ENCODE measurements at places on chromosomes 5 and 9.

- no peak for DNase-seq
Measured at GRCh38 chr5:117943541-117943940, 1044.8 kb downstream of the DTWD2 start.

GRCh38 chr9:108184941-108185340, 670.8 kb downstream of the ACTL7B start:
- no peak for DNase-seq

DNA sequence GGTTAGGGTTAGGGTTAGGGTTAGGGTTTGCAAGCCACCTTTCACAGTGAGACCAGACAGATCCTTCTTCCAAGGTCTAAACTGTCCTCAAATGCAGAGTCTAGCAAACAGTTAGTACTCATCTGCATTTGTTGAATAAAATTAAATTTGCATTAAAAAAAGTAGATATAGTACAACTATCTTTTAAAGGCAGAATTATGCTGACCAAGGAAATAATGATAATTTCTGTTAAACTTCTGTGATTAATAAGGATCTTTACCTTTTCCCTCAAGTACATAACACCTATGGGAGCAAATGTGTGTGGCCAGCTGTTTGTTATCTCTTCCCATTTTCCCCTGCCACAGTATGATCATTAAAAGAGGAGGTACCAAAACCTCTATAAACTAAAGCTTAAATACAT, 19.8 kb downstream of the PUM3 start:
- DNase-seq, result no peak

DNA sequence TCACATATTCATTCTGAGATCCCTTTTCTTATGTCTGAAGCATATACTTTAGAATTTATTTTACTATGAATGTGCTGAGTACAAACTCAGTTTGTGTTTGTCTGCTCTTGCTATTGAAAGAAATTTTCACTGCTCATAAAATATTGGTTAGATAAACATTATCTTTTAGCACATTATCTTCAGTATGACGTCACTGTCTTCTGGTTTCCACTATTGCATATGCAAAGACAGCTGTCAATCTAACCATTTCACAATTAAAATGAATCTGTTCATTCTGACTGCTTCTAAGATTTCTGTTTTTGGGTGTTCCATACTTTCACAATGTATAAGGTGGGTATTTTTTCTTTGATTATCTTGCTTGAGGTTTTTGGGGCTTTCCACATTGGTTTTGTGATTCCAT, 526.2 kb upstream of the CDH6 start:
- DNase-seq, result no peak

Data from stimulated activated naive CD4-positive, alpha-beta T cell treated with Interleukin-2 at 50 U/mL for 16 hours (primary cell).